Dermis microvascular lymphatic vessel endothelial cell (primary cell): ENCODE measurements at places on chromosomes 11 and 22. TPM values are rescaled to one million over a fixed set of nuclear protein-coding genes. Genes with fewer than 3 reads are reported as not detected.

Gene TRIM3
- 15.3 and 23.3 TPM in 2 replicates for total RNA-seq

Gene MMP11
- total RNA-seq: 5.3 and 6.8 TPM in 2 replicates

Gene ZDHHC13
- 15.5 and 22.5 TPM in 2 replicates for total RNA-seq

Gene MS4A12
- total RNA-seq: not detected in 2 replicates

Gene PRAME
- total RNA-seq: under 0.01 TPM in 1 of 2 replicates, not detected in the other

Gene NXPE2
- not detected in 2 replicates for total RNA-seq

Gene UCP2
- 3.7 and 7.6 TPM in 2 replicates for total RNA-seq

Gene TRPM5
- total RNA-seq: not detected in 2 replicates

Gene OR52I2
- total RNA-seq: not detected in 2 replicates

Gene C11orf97
- not detected in 2 replicates for total RNA-seq
